ACHN (cell line): ENCODE measurements at places on chromosomes 16 and 17.

DNA sequence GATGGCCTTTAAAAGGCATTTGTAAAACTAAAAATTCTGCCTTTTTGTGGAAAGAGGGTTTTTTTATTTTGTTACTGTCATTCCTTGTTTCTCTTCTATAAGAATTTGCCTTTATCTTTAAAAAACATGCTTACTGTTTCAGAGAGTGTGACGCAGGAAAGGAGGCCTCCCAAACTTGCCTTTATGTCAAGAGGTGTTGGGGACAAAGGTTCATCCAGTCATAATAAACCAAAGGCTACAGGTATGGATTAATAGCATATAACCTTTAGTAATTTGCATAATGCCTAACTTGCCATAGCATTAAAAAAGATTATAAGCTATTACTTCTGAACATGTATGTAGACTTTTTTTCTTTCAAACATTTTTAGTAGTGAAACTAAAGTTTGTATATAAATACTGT lies 34.2 kb downstream of the CYLD start:
- no peak for DNase-seq

GRCh38 chr17:62765351-62765750 lies 42.8 kb downstream of the MARCHF10 start:
- DNase-seq, result no peak

GRCh38 chr16:8935989-8936388 lies 27.7 kb downstream of the USP7 start:
- DNase-seq, result peak; percentile 14

DNA sequence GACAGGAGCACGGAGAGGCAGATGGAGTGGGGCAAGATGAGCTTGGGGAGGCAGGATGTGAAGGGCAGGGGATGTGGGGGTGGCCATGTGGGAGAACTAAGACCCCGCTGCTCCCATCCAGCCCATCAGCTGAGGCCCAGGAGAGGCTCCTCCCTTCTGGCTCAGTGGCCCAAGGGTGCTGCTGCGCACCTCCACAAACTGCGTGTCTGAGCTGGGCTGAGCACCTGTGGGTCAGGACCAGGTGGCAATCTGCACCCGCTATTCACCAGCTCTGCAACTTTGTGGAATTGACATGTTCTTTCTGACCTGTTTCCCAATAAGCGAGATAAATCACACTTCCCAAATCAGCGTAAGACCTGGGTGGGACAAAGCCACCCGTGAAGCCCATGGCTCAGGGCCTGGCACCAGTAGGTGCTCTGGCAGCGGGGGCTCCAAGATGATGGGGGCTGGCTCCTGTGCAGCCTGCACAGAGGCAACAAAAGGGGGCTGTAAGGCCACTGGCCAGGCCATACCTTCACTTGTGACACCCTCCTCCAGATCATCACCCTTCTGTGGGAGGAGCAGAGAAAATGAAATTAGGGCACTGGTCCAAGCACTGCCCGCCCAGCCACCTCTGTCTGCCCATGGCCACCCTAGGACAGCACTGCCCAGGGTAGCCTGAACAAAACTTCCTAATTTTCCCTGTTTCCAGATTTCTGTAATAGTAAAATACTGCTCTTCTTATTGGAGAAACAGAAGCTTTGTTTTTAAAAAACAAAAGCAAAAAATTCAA lies 11.7 kb upstream of the SREBF1 start:
- DNase-seq, result no peak

- DNase-seq, result no peak
These were observed 80.9 kb upstream of the ZNF469 start for GRCh38 chr16:88301886-88302285.

GRCh38 chr17:37054894-37055293 lies 106.1 kb downstream of the AATF start:
- DNase-seq, result no peak

GRCh38 chr17:36742267-36743000 lies 141.1 kb downstream of the MRM1 start:
- DNase-seq, result no peak

DNA sequence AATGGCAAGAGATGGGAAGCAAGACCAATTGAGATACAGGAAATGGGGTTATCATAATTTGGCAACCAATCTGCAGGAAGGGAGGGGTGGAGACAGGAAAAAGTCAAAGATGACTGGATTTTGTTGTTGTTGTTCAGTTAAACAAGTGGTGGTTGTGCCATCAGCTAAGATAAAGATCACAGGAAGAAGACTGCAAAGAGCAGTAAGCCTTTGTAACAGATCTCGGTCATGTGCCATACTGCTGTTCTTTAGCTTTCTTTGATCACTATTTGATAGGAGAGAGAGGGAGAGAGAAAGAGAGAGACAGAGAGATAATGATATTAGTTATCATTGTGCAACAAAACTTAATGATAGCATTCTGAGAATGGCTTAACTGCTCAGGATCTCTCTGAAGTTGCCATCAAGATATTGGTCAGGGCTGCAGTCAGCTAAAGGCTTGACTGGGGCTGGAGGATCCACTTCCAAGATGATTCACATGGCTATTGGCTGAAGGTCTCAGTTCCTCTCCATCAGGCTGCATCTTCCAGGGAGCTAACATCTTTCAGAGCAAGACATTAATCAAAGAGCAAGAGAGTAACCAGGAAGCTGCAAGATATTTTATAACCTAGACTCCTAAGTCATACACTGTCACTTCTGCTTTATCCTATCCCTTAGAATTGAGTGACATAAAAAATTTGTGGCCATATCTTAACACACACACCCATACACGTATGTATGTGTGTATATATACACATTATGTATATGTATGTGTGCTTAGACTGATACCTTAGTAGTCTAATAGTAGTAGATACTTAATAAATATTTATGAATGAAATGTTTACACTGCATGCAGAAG lies 405.0 kb downstream of the SHISA9 start:
- no peak for DNase-seq

DNA sequence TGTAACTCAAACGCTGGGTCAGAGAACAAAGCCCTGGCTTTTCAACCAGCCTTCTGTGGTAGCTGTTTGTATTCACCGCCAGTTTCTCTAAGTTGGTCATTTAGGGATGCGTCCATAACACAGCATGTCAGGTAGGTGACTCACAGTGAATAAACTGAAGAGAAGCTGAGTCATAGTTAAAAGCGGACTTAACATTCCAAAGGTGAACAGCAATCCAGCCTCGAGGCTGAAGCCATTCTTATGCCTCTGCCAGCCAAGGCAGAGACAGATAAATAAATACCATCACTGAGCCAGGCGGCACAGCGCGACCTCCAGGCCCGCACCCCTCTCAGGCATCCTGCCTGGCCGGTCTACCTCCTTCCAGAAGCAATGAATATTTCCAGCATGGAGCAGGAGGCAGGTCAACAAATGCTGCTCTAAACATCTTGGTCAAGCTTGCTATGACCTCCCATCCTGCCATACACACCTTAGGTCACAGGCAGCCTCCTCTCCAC lies 12.4 kb upstream of the CACNG4 start:
- DNase-seq, result peak; percentile 96

- peak; percentile 91 for DNase-seq
These were observed 58.4 kb downstream of the TOM1L2 start for GRCh38 chr17:17913695-17914332.

DNA sequence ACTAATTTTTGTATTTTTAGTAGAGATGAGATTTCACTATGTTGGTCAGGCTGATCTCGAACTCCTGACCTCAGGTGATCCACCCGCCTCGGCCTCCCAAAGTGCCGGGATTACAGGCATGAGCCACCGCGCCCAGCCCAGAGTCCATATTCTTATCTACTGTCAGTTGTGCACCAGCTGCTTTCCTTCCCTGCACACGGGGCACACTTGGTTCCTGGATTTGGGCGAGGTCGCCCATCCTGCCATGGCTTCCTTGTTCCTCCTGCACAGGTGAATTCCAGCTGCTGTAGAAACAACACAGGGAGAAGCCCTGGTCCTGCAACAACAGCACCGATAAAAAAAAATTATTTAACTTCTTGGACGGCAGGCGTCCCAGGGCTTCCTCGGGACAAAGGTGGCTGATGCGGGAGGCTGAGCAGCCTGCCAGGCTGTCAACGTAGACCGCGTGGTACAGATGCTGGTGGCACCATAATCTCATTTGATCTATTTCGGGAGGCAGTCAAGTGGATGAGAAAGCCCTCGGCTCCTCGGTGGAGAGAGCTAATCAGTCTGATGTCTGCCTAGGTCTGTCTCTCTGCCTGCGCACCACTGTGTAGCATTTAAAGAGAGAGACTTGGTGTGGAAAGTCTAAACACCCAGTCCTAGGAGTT lies 19.1 kb downstream of the RGS9 start:
- no peak for DNase-seq

DNA sequence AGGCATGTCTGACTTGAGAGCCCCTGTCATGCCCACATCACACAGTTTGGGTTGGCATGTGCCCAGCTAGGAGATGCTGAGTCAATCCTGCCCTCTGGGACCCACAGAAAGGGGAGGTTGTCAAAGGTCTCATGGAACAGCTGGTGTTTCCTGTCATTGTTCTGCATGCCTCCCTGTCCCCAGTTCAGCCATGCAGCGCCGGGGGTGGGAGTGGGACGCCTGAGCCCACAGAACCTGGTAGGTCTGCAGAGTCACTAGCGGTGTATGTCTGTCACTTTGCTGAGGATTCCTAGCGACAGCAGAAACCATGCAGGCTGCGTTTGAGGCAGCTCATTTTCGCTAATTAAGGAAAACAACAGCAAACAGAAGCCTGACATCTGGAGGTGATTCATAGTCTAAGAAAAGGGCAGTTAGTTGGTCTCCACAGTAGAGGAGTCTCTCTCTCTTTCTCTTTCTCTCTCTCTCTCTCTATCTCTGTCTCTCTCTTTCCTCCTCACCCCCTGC lies 19.6 kb upstream of the CCL1 start:
- no peak for DNase-seq

GRCh38 chr16:56414366-56414765 lies 11.0 kb downstream of the AMFR start:
- no peak for DNase-seq

DNA sequence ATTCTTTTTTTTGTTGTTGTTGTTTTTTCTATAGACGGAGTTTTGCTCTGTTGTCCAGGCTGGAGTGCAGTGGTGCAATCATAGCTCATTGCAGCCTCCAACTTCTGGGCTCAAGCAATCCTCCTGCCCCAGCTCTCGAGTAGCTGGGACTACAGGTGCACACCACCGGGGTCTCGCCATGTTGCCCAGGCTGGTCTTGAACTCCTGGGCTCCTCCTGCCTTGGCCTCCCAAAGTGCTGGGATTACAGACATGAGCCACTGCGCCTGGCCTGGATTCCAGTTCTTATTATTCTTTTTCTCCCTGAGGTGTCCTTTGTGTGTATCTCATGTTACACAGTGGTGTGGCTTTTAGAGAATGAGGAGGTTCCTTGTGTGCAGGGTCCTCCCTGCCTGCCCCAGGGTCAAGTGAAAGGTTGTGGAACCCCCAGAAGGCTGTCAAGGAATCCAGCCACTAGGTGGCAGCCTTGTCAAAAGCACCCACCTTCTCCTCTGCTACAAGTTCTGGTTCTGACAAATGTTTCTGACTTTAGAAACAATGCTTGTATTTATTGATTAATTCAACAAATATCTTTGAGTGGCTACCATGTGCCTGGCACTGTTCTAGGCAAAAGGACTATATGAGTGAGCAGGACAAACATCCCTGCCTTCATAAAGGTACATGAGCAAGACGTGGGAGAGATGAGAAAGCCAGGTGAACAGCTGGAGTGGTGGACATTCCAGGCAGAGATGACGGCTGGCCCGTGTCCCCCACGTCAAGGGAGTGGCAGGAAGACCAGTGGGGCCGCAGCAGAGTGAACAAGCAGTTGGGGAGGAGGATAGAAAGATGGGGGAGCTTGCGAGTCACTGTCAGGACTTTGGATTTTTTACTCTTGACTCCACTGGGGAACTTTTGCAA lies 112.4 kb downstream of the SPECC1 start:
- peak; percentile 59 for DNase-seq

- DNase-seq, result no peak
These were observed 23.6 kb downstream of the SLC5A10 start for GRCh38 chr17:18975597-18975996.
